ENCODE measurements at places on chromosomes 4 and X. TPM values are rescaled to one million over a fixed set of nuclear protein-coding genes. Genes with fewer than 3 reads are reported as not detected.

Gene STS
- total RNA-seq, result 3.3 TPM

Gene CT45A2
- not detected for total RNA-seq

Gene GPRIN3
- not detected for total RNA-seq

Gene SLIT2
- 28.7 TPM for total RNA-seq

Gene NDNF
- not detected for total RNA-seq

DNA sequence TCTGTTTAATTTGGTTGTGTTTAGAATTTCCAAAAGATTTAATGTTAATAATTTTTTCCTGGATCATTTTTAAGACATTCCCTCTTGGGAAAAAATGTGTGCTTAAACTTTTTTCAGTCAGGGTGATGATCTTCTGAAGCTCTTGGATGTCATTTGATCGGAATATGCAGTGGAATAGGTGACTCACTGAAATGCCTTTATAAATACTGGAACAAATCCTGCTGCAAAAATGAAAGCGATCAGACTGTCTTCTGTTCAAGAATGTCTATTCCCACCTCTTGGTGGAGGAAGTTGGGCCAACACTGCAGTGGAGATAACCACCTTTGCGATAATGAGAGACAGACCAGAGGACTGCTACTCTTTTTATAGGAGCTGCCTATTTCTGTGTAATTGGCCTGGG lies 46.7 kb downstream of the LARP1B start:
- DNase-seq, result no peak

DNA sequence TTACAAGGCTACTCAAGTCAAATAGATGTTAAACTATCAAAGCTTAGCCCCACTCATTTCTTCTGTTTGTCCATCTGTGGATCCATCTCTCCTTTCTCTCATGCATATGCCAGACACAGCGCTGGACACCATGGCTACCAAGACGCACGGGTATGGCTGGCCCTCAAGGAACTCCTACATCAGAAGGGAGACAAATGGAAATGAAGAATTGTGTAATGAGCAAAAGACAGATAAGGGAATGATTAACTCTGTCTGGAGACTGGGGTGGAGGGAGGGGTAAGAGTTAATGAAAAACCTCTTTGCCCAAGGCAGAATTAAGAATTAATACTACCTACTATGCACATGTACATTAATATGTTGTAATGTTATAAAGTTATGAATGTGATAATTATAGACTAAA lies 88.1 kb downstream of the MGST2 start:
- DNase-seq, result no peak

GRCh38 chr4:168021666-168022065 lies 70.7 kb upstream of the ANXA10 start:
- peak; percentile 81 for DNase-seq

- DNase-seq, result no peak
These were observed 104.0 kb downstream of the HDAC8 start for GRCh38 chrX:72468607-72469006.

- DNase-seq, result peak; percentile 95
These were observed 155.7 kb downstream of the CHIC2 start for GRCh38 chr4:53908661-53909078.

- DNase-seq, result no peak
These were observed 42.4 kb upstream of the PGAM4 start for GRCh38 chrX:78011846-78012245.

- DNase-seq, result no peak
These were observed 24.0 kb upstream of the SMIM14 start for GRCh38 chr4:39662683-39663082.

DNA sequence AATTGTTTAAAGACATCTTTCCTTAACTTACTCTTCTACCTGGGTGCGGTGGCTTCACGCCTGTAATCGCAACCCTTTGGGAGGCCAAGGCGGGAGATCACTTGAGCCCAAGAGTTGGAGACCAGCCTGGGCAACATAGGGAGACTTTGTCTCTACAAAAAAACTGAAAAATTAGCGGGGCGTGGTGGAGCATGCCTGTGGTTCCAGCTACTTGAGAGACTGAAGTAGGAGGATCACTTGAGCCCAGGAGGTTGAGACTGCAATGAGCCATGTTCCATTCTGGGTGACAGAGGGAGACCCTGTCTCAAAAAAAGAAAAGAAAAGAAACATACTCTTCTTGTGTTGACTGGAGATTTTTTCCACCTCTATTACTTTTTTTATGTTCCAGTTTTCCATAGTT lies 181.9 kb downstream of the RAPGEF2 start:
- DNase-seq, result no peak

- DNase-seq, result peak; percentile 96
These were observed 228.5 kb downstream of the PTTG2 start for GRCh38 chr4:38188631-38189101.

GRCh38 chrX:11998944-11999343 lies 139.3 kb upstream of the FRMPD4 start:
- DNase-seq, result no peak

- no peak for DNase-seq
These were observed 356.0 kb upstream of the TEX13C start for GRCh38 chrX:124963717-124964116.

Data from PC-3 (cell line).